ENCODE measurements at places on chromosomes 1 and 21.

GRCh38 chr1:108096089-108096488, 104.1 kb downstream of the SLC25A24 start:
- no peak for DNase-seq

DNA sequence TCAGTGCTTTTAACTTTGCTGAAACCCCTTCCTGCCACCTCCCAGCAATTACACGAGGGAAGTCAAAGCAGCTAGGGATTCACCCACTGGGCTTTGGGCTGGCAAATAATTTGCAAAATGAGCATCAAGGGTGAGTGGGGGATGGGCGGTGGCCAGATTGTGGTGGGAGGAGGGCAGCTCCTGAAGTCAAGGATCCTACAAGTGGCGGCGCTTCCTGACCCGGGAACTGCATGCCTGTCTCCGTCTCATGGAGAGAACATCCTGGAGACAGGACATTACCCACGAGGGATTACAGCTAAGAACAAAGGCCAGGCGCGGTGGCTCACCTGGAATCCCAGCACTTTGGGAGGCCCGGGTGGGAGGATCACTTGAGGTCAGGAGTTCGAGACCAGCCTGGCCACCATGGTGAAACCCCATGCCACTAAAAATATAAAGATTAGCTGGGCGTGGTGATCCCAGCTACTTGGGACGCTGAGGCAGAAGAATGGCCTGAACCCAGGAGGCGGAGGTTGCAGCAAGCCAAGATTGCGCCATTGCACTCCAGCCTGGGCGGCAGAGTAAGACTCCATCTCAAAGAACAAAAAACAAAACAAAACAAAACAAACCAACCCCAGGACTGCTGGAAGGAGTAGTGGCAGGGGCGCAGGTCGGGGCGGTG, 12.9 kb downstream of the TTC34 start:
- DNase-seq = no peak

- DNase-seq = no peak
These were observed 7.5 kb upstream of the GNB1 start for GRCh38 chr1:1898246-1898933.

GRCh38 chr1:26517766-26518049, 11.9 kb upstream of the RPS6KA1 start:
- no peak for DNase-seq

GRCh38 chr1:93331412-93331811, 14.3 kb upstream of the DR1 start:
- no peak for DNase-seq

DNA sequence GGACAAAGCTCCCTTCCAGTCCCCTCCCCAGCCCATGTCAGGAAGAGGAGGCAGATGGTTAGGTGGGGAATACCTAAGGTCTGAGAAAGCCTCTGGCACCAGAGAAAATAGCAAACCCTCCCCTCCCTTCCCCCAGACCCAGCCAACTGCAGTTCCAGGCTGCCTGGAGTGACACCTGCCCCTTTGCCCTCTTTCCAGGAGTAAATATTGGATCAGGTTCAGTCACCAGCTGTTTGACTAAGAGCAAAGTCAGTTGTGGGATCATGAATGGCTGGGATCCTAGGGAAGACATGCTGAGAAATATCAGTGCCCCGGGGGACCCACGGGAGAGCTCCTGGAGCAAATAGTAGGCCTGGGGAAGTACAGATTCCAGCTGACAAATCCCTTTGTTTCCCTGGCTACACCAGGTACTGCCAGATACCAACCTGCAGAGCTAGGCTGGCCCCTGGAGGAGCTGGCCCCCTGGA, 12.2 kb upstream of the CDK18 start:
- no peak for DNase-seq

DNA sequence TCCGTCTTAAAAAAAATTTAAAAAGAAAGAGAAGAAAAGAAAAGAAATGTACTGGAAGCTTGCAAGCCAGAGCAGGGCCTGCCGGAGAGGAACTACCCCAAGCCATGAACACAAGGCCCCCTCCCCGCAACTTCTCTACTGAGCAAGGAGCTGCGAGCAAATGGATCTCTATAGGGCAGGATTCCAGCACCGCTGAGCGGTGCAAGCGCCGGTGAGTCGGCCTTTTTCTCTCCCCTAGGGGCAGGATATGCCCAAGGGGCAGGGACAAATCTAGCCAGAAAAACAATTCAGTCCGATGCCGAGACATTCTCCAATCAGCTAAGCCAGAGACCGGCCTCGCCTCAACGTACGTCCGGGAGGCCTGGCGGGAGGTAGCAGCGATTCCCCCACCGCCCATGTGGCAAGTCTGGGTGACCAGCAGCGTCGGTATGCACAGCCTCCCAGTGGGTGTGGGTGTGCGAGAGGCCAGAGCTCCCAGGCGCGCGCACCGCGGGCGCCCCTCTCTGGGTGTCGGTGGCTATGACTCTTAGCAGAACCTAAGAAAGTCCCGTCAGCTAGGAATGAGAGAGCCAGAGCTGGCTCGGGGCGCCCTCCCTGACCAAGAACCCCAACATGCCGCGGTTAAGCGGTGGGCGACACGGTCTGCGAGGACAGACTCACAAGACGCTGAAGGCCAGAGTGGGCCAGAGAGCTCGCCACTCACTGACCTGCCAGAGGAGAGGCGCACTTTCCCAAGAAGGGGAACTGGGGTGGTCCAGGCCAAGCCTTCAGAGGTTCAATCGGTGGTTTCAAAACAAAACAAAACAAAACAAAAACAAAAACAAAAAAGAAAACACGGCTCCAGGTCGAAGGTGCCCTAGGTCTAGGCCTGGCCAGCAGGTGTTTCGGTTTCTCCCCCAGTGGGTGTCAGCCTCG, 1.9 kb downstream of the CSMD2 start:
- DNase-seq = no peak

DNA sequence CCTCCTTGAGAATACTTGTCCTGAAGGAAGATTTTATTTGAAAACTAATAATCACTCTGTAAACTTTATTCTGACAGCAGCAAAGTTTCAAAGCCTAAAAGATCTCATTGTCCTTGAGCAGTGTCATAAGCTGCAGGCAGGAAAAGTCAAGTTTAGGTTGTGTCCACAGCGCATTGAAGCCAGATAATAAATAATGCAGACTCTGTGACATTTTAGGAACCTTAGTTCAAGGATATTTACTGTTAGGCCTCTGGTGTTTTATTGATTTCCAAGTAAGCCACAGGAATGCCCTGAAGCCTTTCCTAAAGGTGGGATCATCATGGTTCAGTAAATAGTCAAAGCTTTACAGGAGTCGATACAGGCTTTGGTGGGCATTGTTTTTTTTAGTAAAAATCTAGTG, 356.4 kb upstream of the SGIP1 start:
- no peak for DNase-seq

DNA sequence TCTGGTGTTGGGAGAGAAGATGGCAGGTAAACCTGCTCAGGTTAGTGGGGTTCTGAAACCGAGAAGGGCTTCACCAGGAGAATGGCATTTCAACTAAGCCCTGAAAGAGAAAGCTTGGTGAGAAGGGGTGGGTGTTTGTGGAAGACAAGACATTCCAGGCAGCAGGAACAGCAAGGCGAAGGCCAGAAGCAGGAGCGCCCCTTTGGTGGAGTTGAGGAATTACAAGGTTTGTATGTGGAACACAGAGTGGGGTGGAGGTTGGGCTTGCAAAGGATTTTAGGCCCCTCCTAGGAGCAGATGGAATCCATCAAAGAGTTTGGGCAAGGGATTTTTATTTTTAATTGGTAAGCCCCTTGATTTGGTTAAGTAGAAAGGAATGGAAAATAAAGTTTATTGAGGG, 24.8 kb upstream of the ELOA start:
- DNase-seq = no peak

GRCh38 chr1:161073474-161074121, 3.9 kb upstream of the ARHGAP30 start:
- no peak for DNase-seq

- DNase-seq = no peak
These were observed 4.7 kb downstream of the BTBD19 start for GRCh38 chr1:44812822-44813543.

DNA sequence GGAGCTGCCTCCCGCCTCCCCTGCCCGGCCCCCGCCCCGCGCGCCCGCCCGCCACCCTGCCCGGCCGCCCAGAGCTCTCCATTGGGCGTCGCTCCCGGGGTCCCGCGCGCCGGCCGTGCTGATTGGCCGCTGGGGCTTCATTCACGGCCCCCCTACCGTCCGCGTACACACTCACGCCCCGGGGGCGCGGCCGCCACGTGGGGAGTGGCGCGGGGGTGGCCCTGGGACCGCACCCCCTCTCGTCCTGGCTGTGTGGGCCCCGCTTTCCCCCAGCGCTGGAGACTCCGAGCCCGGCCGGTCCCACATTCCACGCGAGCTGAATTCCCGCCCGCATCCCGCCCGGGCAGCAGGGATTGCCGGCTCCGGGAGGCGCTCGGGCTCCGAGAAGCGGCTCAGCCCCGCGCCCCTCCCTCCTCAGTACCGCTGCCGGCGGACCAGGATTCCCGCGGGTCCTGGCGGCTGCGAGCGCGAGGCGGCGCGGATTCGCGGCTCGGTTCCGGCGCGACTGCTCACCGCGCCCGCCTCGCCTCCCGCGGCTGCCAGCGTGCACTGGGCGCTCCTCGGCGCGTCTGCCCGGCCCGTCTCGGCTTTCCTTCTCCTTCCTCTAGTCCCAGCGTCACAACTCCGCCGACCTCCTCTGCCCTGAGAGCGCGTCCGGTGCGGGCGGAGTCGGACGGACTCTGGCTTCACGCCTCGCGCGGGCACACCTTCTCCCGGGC, 450 bp upstream of the POU3F1 start:
- peak; percentile 50 for DNase-seq

- no peak for DNase-seq
These were observed 39.6 kb upstream of the DOCK7 start for GRCh38 chr1:62727656-62728407.

- no peak for DNase-seq
These were observed 30.5 kb upstream of the FASLG start for GRCh38 chr1:172628401-172628800.

GRCh38 chr1:47214549-47214948, 17.5 kb downstream of the TAL1 start:
- no peak for DNase-seq

GRCh38 chr1:110440877-110441276, 10.1 kb upstream of the PROK1 start:
- no peak for DNase-seq

DNA sequence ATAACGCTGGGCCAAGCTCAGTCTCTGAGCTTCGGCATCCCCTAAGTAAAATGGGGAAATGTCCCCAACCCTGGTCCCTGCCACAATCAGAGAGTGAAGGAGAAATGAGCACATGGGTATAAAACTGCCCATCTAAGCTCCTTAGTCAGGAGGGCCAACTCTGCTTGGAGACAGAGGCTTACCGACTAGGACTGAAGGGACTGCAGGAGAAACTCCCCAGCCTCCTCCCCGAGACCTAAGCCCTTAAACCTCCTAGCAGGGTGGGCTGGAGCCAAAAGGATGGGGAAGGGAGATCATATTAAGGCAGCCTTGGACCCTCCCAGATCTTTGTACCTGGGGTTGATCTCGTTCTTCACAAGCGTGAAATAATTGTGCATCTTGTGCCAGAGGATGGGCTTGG, 5.5 kb downstream of the ETNK2 start:
- DNase-seq = no peak

DNA sequence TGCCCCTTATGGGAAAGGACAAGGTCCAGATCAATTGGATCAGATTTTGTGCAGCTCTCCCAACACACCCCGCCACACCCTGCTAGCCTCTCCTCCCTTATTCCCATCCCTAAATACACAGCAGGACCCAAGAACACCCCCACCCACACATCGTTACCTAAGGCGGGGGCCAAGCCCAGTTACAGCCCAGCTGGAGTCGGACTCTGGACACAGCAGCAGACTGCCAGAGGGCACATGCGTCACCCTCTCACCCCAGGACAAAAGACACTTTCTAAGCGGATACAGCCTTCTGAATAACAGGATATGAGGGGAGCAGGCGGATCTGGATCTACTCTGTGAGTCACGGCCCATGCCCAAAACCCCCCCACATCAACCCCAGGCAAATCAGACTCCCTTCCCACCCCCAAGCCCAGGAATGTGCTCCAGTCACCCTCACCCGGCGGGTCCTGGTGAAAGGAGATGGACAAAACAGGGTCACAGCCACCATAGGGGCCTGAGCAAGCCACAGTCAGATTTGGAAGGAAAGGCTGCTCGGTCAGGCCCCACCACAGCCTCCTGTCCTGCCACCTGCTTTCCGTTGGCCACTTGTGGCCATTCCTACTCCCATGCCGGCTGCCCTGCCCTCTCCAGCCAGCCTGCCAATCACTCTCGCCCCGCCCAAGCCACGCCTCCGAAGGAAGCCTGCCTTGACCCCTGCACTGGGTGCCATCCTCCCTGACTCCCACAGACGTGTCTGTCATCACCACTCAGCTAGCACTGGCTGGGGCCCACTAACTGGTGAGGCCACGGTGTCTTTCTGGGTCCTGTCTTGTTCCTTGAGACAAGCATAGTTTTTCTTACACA, 4.0 kb downstream of the S100A16 start:
- no peak for DNase-seq

- no peak for DNase-seq
These were observed 74.4 kb upstream of the TTC34 start for GRCh38 chr1:2875707-2876561.

- DNase-seq = no peak
These were observed 18.8 kb upstream of the PWP2 start for GRCh38 chr21:44088401-44088780.

- no peak for DNase-seq
These were observed 20.1 kb upstream of the CCDC17 start for GRCh38 chr1:45643978-45644377.

DNA sequence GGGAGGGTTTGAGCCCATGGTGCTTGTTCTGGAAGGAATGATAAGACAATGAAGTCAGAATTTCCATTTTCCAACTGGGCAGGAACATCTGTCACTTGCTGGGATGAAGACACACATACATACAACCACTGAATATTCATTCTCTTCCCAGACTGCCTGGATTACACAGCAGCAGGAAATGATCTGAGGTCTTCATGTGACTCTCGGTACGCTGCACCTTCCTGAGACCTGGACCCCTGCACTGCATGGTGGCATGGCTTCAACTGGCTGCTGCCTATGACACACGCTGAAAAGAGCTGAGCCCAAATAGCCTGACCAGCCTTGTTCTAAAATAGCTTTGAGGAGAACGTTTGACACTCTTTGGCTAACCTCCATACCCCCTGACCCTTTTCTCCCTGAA, 150.6 kb downstream of the GABPA start:
- DNase-seq = no peak

GRCh38 chr1:13816016-13816760, 116.2 kb downstream of the PRDM2 start:
- no peak for DNase-seq

Data from stimulated activated CD8-positive, alpha-beta memory T cell treated with anti-CD3 and anti-CD28 coated beads, Interleukin-12 subunit alpha, Interleukin-12 subunit beta, amount 100 ng/mL, for 1 hour (primary cell).